GM23338 (cell line): ENCODE measurements at places on chromosomes 4 and X. TPM values are rescaled to one million over a fixed set of nuclear protein-coding genes. Genes with fewer than 3 reads are reported as not detected.
A peak's percentile ranks its signal among the peaks of the same experiment; 100 is the strongest.

- no peak for DNase-seq
These were observed 128.6 kb downstream of the GPC3 start for GRCh38 chrX:133856819-133857218.

GRCh38 chrX:457292-457679, 70.6 kb upstream of the PPP2R3B start:
- no peak for DNase-seq

The CXCL13 gene
- total RNA-seq: not detected in 2 replicates

The FAM9C gene
- total RNA-seq: not detected in 2 replicates

DNA sequence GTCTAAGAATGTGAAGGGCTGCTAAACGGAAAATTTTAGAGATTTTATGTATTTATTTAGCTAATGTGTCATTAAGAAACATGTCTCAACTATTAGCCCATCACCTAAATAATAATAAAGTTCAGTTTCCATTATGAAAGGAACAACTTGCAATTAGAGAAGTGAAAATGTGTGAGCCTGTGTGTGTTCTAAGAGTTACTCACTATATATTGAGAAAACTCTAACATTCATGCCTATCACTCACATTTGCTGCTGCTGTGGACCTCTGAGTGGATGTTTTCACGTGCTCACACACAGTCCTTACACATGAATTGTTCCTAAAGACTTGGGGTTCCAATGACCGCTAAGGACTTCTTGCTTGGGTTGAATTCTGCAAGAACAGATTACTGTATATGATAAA, 364.0 kb downstream of the TMA16 start:
- DNase-seq: no peak

DNA sequence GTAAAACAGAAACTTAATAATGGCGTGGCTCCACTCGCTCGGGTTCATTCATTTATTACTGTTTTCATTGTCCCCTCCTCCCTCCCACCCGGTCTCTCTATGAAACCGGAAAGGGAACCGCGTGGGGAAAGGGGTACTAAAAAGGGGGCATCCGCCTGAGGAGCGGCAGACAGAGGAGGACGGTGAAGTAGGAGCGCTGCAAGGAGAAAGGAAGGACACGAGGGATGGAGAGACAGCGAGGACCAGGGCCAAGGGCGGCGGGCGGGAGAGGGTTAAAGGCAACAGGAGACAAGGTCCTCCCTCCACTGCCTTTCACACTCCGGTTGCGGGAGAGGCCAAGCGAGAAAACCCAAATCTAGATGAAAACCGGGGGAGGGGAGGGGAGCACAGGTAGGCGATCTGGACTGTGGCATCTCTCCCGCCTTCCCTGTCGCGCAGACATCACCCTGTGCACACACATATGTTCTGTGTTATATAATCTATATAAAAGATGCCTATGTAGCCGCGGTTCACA, 829 bp downstream of the ELOVL6 start:
- DNase-seq: peak; percentile 56
